ENCODE measurements at places on chromosomes 13 and 19.

DNA sequence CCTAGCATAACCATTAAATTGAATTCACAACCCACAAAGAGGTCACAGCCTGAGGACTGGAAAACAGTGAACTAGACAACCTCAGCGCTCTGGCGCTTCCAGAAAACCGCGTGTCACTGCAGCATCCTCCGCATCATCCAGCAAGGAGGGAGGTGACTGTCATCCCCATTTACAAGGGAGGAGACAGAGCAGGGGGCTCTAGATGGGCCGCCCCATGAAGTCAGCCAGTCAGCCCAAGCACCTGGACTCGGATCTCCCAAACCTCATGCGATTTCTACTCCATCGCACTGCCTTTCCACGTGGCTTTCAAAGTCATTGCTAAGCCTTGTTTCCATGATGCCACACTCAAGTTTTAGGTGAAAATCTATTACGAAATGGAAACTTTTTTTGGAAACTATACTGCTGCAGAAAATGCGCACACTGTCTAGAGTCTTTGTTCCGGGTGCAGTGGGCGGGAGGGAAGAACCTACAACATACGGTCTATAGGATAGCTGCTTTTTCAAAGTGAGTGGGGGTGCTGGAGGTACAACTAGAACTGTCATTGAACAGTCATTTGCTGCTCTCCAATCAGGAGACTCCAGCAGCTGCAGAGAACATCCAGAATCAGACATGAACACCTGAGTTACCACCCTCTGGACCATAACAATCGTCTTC is 2.8 kb downstream of the AP3D1 start:
- DNase-seq = peak; percentile 32

DNA sequence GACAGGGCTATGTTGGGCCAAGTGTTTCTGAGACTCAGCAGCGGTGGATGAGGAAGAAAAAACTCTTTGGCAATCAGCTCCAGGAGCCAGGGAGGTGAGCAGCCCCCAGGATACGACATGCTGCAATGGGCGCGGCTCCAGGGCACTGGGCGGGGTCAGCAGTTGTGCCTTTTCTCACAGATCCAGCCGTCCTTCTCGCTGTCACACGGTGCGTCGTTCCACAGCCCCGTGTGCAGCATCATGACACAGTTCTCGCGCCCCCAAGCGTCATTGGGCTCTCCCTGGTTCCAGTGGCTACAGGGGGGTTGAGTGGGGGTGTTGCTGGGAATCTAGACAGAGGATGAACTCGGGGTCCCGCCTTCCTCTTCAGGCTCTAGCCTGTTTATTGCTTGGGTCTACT is 2.7 kb downstream of the CLEC4G start:
- no peak for DNase-seq

GRCh38 chr19:40524133-40524549 is 52.5 kb upstream of the SHKBP1 start:
- DNase-seq = no peak

GRCh38 chr13:99257291-99257690 is 888 bp downstream of the GPR18 start:
- no peak for DNase-seq

- no peak for DNase-seq
Observed at GRCh38 chr13:112926003-112926402, 43.0 kb upstream of the MCF2L start.

Data from head of caudate nucleus (tissue), 42 donors.